ENCODE measurements at places on chromosomes 1 and 21.

- DNase-seq, result no peak
These were observed 17.5 kb downstream of the RUNX3 start for GRCh38 chr1:24912376-24913273.

GRCh38 chr1:100344774-100345173 lies 7.5 kb upstream of the CDC14A start:
- DNase-seq, result no peak

DNA sequence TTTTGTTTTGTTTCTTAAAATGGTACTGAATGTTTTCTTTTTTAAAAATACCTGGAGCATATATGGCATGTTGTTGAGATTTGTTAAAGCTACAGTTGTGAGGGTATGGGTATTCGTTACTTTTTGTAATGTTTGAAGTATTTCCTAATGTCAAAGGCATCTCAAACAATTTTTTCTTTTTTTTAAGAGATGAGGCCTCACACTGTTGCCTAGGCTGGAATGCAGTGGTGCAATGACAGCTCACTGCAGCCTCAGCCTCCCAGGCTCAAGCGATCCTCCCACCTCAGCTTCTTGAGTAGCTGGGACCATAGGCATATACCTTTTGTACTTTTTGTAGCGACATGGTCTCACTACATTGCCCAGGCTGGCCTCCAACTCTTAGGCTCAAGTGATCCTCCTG lies 16.1 kb downstream of the CLCN6 start:
- no peak for DNase-seq

DNA sequence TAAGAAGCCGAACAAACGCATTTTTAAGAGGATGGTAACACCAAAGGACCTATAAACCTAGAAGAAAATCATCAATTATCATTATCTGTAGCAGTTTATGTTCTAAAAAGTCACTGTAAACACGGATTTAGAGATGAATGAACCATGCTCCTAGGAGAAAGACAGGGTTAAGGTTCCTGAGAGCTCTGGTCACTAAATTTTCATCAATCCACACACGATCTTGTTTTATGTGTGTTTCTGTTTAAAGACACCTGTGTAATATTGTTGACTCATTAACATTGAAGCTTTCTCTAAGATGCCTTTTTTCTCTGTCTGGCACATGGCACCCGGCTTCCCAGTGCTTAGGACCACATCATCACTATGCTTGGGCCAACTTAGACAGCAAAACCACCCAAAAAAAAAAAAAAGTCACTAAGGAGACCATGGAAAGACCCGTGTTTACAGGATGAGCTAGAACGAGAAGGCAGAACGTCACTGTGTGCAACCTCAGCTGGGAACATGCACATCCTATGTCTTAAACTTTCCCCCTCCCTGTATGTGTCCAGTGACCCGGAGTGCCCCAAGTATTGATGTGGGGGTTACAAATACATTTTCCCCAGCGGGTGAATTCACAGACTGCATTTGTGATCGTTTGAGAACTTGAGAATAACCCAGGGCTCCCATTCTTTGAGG lies 55.8 kb upstream of the PDE9A start:
- no peak for DNase-seq

- DNase-seq, result no peak
These were observed 4.8 kb upstream of the MMEL1 start for GRCh38 chr1:2637442-2638145.

GRCh38 chr1:162062542-162063015 lies 6.9 kb upstream of the NOS1AP start:
- DNase-seq, result no peak

DNA sequence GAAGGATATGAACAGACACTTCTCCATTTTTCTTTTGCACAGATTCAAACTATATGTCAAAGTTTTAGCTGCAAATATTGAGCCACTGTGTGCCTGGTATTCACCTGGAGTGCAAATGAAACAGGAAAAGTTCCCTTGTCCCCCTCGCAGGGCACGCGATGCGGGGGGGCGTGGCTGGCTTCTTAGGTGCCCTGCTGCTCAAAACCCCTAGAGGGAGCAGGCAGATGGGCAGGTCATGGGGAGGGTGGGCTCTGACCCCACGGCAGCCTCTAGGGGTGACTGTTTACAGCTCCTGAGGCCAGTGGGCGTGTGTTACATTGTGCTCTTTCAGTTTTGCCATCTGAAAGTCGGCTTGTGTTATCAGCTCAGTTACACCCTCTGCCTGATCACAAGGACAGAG lies 931.2 kb upstream of the B3GALT2 start:
- DNase-seq, result no peak

DNA sequence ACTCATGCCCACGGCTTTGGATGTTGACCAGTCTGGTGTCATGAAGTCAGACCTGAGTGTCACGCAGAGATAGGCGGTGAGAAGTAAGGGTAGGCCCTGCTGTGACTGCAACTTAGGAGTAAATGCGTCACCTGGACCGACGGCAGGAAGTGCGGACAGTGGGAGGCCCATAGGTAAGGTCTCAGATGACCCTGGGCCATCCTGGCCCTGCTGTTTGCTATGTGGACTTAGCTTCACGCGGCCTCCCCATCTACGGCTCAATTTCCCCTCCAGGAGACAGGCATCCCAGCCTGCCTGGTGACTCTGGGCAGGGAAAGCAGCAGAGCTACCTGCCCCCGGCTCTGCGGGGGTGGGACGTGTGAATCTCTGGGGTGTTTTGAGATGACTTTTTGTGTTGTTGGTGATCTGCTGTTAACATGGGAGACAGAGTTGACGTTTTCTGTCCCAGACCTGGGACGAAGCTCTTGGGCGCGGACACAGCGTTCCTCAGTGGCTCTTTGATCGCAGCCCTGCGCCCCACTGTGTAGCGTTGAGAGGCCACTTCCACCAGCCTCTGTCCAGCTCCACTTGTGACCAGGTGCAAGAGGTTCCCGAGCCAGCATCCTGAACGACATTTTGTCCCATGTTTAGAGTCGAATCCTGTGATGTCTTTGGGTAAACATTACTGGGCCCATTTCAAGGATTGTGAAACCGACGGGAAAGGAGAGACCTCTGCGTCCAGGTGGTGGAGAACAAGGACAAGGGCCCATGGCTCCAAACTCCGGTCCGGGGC lies 39.9 kb downstream of the CRYAA start:
- no peak for DNase-seq

- DNase-seq, result no peak
These were observed 2.1 kb upstream of the MACO1 start for GRCh38 chr1:25428475-25429166.

DNA sequence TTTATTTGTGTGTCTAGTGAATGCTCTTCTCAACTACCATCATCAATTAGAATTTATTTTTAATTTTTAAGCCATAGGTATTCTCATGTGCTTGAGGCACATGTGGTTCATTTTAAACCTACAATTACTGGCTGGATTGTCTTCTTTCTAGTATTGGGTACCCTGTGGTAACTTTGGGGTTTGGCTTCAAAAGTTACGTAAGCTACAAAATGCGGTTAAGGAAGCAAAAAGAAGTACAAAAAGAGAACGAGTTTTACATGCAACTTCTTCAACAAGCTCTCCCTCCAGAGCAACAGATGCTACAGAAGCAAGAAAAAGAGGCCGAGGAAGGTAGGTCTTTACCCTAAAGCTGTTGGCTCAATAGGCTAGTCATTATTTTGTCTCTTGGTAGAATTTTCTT lies 25.8 kb downstream of the MACO1 start:
- no peak for DNase-seq

DNA sequence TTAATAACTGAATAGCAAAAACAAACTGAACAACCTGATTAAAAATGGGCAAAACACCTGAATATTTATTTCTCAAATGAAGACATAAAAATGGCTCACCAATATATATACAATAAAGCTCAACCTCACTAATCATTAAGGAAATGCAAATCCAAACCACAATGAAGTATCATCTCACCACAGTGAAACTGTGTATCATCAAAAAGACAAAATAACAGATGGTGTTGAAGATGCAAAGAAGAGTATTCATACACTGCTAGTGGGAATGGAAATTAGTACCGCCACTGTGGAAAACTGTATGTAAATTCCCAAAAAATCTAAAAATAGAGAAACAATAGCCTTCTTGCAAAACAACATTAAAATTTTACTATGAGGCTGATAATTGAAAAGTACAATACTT lies 1660.1 kb upstream of the B3GALT2 start:
- no peak for DNase-seq

DNA sequence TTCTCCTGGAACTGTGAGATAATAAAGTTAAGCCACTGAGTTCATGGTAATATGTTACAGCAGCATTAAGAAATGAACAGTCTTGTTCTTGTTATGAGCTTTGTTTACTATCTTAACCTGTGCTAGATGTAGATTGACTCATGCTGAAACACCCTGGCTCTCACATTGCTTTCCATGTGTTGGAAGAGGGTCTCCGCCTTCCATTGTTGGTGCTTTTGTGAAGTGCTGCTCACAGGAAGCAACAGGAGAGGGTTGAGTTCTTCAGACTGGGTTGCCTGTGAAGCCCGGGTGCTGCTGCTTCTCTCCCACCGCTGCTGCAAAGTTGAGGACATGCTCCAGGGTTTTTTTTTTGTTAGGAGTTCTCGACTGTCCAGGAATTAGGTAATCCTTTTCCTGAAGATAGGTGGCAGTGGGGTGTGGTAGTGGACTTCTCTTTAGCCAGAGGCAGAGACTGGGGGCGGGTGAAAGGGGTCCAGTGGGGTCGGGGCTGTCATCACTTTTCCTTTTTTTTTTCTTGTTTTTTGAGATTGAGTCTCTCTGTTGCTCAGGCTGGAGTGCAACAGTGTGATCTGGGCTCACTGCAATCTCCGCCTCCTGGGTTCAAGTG lies 28.7 kb upstream of the HMGN1 start:
- DNase-seq, result no peak

GRCh38 chr1:215793180-215793579 lies 226.1 kb downstream of the KCTD3 start:
- peak; percentile 26 for DNase-seq

DNA sequence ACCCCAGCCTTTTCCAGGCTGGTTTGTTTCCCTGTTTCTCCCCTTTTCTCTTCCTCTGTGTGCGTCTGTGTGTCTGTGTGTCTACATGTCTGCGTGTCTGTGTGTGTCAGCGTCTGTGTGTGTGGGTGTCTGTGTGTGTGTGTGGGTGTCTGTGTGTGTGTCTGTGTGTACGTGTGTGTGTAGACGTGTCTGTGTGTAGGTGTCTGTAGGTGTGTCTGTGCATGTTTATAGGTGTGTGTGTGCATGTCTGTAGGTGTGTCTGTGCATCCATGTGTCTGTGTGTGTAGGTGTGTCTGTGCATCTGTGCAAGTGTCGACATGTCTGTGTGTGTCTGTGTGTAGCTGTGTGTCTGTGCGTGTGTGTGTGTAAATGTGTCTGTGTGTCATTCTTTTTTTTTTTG lies 3.3 kb downstream of the TTLL10 start:
- no peak for DNase-seq

GRCh38 chr1:221470000-221470698 lies 271.7 kb downstream of the DUSP10 start:
- no peak for DNase-seq

DNA sequence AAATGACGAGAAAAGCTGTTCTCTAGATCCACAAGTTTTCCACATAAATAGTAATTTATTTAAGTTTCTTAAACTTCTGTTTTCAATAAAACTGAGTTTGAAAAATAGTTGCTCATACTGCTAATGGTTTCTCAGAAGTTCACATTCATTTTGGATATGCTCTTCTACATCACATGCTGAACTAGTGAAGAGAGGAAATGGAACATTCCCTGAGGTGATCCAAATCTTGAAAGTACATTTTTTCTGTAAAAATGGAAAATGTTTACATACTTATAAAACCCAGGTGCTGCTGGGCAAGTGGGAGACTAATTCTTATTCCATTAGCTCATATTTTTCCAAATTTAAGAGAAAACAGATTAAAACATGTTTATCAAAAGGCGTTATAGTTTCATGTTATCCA lies 111.7 kb downstream of the ADGRL4 start:
- no peak for DNase-seq

DNA sequence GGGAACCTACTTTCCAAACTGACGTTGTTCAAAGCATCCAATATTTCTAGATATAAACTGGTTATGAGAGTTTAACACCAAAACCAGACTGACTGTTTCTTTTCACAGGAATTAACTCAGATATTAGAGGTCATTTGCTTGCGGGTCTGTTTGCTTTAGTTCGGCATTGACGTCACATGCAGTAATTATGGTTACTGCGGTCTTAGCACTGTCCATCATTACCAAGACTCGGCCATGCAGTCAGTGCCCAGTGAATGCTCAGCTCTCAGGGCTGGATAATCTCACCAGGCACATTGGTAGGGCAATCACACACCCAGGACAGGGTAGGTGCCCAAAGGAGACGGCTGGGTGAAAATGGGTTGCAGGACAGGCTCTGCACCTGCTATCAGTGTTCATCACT lies 9.9 kb upstream of the F3 start:
- no peak for DNase-seq

GRCh38 chr1:243255791-243256512 lies at the start of gene SDCCAG8:
Gene SDCCAG8 (plus strand): TSS chr1:243256041. CDS start chr1:243256174, 133 bp downstream.
- DNase-seq, result peak; percentile 100

DNA sequence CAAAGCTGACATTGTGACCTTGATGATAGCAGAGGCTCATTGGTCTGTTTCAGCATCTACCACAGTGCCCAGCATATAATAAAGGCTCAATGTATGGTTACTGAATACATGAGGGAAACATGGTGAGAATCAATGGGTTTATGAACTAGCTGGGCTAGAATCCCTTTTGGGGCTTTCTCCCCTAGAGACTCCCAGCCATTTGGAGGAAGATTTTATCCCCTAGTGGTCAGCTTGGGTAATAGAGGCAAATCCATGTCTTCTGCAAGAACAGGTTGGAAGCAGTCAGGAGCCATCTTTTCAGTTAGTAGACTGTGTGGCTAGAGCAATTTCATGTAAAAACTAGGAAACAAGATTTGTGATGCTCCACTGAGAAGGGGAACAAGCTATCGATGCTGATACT lies 15.8 kb upstream of the REG4 start:
- peak; percentile 8 for DNase-seq

DNA sequence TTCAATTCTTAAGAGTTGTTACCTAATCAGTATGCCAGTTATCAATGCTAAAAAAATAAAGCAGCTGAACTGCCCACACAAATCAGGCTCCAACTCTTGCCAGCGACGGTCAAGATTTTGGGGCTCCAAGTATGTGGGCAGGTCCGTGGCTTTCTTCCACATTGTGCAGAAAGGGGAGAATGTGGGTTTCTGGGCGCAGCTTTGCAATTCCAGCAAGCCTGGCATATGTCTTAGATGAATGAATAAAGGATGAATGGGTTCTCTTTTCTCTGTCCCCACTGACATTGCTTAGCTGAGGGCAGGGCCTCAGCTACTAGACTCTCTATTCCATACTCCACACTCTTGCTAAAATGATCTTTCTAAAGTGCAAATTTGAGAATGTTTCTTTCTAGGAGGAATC lies 42.4 kb downstream of the NENF start:
- DNase-seq, result no peak

GRCh38 chr1:202568410-202568809 lies 141.8 kb downstream of the SYT2 start:
- no peak for DNase-seq

- DNase-seq, result no peak
These were observed 18.2 kb downstream of the FAM163A start for GRCh38 chr1:179761296-179761695.

DNA sequence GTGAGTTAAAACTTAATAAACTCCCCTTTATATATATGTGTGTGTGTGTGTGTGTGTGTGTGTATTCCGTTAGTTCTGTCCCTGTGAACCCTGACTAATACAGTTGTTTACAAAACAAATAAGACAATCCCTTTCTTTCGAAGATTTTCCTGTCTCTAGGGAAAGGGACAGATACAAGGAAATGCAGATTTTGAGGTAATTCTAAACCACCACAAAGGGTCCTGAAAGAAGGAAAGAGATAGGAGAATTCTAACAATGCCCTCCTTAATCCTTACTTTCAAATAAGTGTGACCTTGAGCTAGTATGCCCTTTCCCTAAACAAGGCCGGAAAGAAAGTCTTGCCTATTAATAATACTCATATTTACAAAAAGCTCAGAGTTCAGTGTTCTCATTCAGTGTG lies 164.8 kb upstream of the COL11A1 start:
- DNase-seq, result no peak

Data from ACHN (cell line).